CD4-positive, alpha-beta T cell treated with Interleukin-21 for 1 hour (primary cell): ENCODE measurements at places on chromosomes 13 and 19.

GRCh38 chr13:54394085-54394700, 1365.6 kb downstream of the OLFM4 start:
- no peak for DNase-seq

GRCh38 chr13:43657485-43657884, 129.3 kb downstream of the ENOX1 start:
- no peak for DNase-seq

GRCh38 chr13:20438801-20439200, 86.9 kb downstream of the CRYL1 start:
- no peak for DNase-seq

GRCh38 chr13:49428041-49428763, 15.7 kb downstream of the CAB39L start:
- no peak for DNase-seq

GRCh38 chr13:84607261-84608013, 725.2 kb upstream of the SLITRK1 start:
- DNase-seq = no peak

DNA sequence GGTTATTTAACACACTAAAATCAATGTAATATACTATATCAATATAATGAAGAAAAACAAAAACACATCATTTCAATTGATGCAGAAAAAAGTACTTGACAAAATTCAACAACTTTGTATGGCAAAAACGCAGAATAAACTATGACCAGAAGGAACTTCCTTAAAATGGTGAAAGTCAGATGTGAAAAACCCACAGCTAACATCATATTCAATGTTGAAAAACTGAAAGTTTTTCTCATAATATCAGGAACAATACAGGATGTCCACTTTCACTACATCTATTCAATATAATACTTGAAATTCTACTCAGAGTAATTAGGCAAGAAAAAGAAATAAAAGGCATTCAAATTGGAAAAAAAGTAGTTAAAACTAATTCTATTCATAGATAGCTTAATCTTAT, 50.3 kb downstream of the SPRY2 start:
- no peak for DNase-seq

- no peak for DNase-seq
These were observed 23.7 kb upstream of the MAB21L1 start for GRCh38 chr13:35500144-35500543.

GRCh38 chr13:99995589-99996380, 14.2 kb downstream of the ZIC2 start:
- no peak for DNase-seq

GRCh38 chr19:15829786-15830185, 14.3 kb upstream of the OR10H1 start:
- DNase-seq = no peak

- DNase-seq = no peak
These were observed 382.8 kb upstream of the ZNF507 start for GRCh38 chr19:31962561-31962996.

DNA sequence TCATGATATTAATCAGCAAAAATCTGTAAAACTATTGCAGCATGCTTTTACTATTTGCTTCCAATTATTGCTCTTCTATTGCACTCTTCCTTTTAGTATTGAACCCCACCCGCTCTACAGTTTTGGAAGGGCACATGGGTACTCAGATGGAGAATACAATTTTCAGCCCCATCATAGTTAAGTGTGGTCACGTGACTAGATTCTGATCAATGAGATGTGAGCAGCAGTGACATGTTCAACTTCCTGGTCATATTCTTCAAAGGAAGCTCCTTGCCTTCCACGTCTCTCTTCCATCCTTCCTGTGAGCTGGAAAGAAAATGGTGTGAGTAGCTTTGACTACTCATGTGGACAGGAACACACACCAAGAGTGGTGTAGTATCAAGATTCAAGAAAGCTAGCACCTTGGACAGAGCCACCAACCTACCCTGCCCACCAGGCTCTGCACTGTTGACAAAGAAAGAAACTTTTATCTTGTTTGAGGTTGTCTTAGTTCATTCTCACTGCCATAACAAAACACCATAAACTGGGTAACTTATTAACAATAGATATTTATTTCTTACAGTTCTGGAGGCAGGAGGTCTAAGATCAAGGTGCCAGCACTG, 3.8 kb upstream of the FGF14 start:
- no peak for DNase-seq

DNA sequence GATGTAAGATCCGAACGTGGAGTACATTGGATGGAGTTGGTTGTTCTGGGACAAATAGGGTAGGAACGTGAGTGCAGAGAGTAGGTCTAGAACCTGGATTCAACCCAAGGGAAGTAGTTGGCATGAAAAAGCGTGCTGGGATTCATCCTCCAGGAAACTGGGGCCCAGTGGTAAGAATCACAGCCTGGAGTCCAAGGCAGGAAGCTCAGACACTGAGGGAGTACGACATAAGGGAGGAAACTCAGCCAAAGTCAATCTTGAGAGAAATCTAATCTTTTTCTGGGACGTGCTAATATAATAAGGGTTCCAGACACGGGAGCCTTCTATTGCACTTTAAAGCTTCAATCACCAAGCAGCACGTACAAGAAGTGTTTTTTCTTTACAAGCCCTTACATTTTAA, 46.4 kb downstream of the DLEU7 start:
- DNase-seq = no peak

GRCh38 chr19:2251106-2252054, 2.3 kb downstream of the AMH start:
- DNase-seq = no peak

- DNase-seq = no peak
These were observed 32.7 kb downstream of the NALCN start for GRCh38 chr13:101383595-101383994.

DNA sequence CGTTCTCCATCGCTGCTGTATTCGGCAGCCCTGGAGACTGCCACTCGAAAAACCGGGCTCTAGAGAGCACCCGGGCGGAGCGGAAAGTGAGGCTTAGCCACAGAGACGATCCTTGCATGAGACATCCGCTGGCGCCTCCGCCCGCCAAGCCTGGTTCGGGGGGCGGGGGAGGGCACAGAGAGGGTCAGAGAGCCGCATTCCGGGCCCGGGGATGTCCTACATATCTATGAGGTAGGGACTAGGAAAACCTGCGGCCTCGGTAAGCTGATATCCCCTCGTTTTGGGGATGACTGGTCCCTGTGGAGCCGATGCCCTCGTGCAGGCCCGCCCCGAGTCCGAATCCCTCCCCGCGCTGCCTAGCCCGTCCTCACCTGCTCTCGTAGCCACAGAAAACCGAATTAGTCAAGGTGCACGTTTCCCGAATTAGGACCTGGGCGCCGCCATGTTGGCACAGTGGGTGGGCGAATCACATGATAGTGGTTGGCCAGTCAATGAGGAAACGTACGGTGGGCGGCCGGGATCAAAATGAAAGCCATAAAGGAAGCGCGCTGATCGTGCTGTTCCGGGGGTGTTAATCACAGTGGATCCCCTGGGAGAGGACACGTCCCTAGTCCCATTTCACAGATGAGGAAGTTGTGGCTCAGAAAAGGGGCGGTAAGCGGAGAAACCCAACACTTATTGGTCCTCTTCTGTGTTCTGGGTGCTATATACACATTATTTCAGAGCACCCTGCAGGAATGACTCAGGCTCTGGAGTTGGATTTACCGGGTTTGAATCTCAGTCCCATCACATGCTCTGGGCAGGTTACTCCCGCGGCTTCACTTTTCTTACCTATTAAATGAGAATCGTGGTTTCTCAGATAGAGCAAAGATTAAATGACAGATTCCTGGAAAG, at the start of gene TRMT1:
Gene TRMT1, minus strand, starts transcription at position 459 of the 894 bp plus-strand sequence. Its CDS starts 341 bp downstream, at position 118.
- peak; percentile 91 for DNase-seq

GRCh38 chr13:102779436-102780159, 6.0 kb upstream of the TEX30 start:
- DNase-seq = peak; percentile 51

DNA sequence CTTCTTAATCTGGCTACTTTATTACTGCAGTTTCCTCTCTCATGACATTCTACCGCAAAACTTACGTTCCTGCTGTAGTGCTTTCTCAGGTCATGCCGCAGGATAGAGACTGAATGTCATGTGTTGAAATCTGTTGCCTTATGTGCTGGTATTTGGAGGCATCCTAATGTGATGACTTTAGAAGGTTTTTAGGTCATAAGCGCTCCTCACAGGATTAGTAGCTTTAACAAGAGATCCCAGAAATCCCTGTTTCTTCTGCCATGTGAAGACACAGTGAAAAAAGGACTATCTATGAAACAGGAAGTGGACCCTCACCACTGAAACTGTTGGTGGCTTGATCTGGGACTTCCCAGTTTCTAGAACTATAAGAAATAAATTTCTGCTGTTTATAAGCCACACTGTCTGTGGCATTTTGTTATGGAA, 209.3 kb downstream of the LACC1 start:
- DNase-seq = peak; percentile 13

- DNase-seq = no peak
These were observed 4.3 kb downstream of the ERCC1 start for GRCh38 chr19:45419396-45419795.

DNA sequence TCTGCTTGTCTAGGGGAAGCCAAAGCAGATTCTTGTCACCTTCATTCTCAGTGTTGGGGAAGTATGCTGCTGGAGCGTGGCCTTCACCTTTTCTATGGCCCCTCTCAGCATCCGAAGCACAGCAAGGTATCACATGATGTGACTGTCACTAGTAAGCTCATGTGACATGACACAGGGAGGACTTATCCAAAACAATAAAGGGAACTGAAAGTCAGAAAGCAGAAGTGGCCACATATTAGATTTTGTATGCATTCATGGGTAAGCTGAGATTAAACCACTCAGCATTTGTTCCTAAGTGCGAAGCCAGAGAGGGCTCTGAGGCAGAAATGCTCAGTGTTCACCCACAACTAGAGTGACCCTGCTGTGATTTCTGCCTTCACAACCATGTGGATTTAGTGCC, 72.8 kb upstream of the PCDH8 start:
- DNase-seq = peak; percentile 4

DNA sequence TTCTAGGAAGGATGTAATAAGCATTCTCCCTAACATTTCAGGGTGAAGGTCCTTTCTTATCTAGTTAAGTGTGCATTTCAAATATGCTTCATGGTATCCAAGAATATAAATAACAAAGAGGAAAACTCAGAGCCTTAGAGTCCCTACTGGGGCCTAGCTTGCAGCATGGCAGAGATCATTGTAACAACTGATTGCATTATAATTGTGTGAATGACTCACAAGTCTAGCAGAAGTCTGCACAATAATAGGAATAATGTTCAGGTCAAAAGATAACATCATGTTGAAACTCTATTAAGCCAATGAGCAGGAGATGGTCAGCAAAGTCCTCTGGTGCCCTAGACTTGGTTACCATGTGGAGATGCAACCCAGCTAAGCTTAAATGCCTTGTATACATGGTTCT, 3.4 kb downstream of the POSTN start:
- DNase-seq = no peak

- no peak for DNase-seq
These were observed 441.5 kb upstream of the PCDH20 start for GRCh38 chr13:61857198-61857597.

DNA sequence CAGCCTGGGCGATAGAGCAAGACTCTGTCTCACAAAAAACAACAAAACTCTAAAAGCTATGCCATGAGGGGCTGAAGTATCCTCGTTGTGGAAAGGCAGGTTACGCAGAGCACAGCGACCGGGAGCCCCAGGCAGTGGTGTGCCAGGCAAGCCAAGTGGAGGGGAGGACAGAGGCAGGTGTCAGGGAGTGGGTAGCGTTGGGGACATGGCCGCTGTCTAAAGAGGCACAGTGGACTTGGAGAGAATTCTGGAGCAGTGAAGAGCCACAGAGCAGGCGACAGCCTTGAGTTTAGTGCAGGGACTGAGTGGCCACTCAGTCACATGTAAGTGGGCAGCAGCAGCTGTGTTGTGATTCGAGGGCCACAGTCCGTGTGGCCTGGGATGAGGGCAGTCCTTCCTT, 541.7 kb downstream of the FGF9 start:
- no peak for DNase-seq

DNA sequence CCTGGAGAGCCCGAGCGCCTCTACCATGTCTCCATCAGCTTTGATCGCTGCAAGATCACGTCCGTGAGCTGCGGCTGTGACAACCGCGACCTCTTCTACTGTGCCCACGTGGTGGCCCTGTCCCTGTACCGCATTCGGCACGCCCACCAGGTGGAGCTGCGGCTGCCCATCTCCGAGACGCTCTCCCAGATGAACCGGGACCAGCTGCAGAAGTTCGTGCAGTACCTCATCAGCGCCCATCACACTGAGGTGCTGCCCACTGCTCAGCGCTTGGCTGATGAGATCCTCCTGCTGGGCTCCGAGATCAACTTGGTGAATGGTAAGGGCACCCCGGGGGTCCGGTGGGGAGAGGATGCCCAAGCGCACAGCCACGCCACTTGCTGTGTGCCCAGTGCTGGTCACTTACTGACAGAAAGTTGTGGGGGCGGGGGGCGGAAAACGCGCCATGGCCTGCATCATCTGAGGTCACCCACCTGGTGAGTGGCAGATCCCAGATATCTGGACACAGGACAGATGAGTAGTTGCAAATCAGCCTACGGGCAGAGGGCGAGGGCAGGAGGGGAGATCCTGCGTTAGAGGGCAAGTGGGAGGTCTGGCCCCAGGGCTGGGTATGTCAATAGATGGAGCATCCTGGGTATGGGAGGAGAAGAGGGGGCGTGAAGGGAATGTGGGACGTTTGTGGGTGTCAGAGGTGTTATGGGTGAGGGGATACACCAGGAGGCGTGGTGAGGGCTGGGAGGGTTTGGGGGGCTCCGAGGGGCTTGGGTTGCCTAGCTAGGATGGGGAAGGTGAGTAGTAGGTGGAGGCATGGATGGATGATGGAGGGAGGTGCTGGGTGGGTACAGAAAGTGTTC, 9.8 kb downstream of the ZSWIM4 start:
- no peak for DNase-seq

- no peak for DNase-seq
These were observed 221.9 kb downstream of the LIG4 start for GRCh38 chr13:107993239-107993949.

DNA sequence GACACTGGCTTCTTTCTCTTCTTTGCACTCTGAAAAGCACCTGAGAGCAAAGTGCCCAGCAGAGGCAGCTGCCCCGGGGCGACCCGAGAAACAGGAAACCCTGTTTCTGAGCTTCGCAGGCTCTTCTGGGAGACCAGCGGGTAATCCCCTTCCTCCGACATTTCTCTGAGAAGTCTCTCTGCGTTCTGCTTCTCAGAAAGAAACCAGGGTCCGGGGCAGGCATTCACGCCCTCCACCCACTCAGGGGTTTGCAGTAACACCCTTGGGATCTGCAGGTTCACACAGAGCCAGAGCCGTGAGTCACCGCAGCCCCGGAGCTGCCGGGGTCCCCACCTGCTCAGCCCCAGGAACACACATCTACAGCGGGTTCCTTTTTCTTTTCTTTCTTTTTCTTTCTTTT, 86.0 kb downstream of the GADD45B start:
- peak; percentile 77 for DNase-seq

DNA sequence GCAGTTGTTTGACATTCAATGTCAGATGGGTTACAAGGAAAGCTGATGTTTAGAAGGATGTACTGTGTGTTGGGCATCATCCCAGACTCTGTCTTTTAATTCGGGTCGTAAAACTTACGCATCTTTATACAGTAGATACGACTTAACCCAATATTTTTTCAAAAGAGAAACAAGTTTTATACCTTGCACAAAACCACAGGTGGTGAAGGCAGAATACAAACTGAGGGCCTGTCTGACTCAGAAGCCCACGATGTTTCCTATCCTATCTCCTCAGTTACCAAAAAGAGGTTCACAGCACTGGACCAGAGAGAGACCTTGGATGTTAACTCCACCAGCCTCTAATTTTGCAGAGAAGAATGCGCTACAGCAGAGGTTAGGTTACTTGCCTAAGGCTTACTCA, 477.0 kb downstream of the FOXO1 start:
- peak; percentile 24 for DNase-seq

- no peak for DNase-seq
These were observed 327.2 kb downstream of the GPC5 start for GRCh38 chr13:91725646-91726045.

- DNase-seq = no peak
These were observed 10.4 kb downstream of the DACH1 start for GRCh38 chr13:71856548-71857043.
